ENCODE measurements at places on chromosomes 1 and 21. TPM values are rescaled to one million over a fixed set of nuclear protein-coding genes. Genes with fewer than 3 reads are reported as not detected.

- H3K4me1 ChIP-seq: peaks cover 17% of the 10 kb centered on the region
- no peak for DNase-seq
- H3K4me3 ChIP-seq: no peak overlapping the region
Measured at GRCh38 chr1:247077213-247077612, 1.4 kb downstream of the ZNF670 start.

DNA sequence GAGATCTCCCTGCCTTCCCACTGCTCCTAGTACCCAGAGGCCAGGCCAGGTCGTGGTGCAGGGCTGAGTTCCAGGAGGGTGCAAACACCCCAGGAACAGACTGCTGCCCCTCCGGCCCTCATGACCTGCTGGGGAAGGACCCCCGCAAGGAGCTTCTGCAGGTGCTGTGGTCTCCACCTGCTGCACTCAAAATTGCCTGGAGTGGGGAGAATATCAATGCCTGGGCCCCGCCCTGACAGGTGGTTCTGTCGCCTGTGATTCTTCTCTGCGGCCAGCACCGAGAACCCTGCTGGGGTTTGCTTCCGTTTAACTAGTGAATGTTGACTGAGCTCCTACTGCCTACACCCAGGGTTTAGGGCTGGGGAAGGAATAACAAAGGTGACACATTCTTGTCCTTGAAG is 2.1 kb upstream of the TFF3 start:
- no peaks in the 10 kb centered on the region for H3K36me3 ChIP-seq
- H3K4me3 ChIP-seq: no peak overlapping the region
- DNase-seq: no peak
- H3K4me1 ChIP-seq: peaks cover 17% of the 10 kb centered on the region
- no peaks in the 10 kb centered on the region for H3K27me3 ChIP-seq
- no peak overlapping the region for H3K27ac ChIP-seq

Gene HTR6
- total RNA-seq: 0.13 TPM

GRCh38 chr1:174262349-174263241 is 103.3 kb downstream of the RABGAP1L start:
- no peak for DNase-seq
- no peak overlapping the region for H3K27ac ChIP-seq

Gene AKR7A2
- 31.6 TPM for total RNA-seq

Gene ZMYND12
- total RNA-seq: 1.3 TPM

Gene DTL
- total RNA-seq: 13.2 TPM

Gene SLAMF6
- total RNA-seq: 52.4 TPM

GRCh38 chr1:216281757-216282156 is 141.5 kb downstream of the USH2A start:
- no peaks in the 10 kb centered on the region for H3K27me3 ChIP-seq
- no peaks in the 10 kb centered on the region for H3K4me1 ChIP-seq
- no peak overlapping the region for H3K27ac ChIP-seq
- no peak overlapping the region for H3K4me3 ChIP-seq
- H3K36me3 ChIP-seq: no peaks in the 10 kb centered on the region
- no peak for DNase-seq

Gene L1TD1
- 3.5 TPM for total RNA-seq

Gene NUP210L
- total RNA-seq: 0.06 TPM

GRCh38 chr1:156115514-156116374 is 1.2 kb downstream of the LMNA start:
- H3K27ac ChIP-seq: peak overlapping the region; percentile 74
- H3K36me3 ChIP-seq: no peaks in the 10 kb centered on the region
- DNase-seq: no peak
- peaks cover 62% of the 10 kb centered on the region for H3K27me3 ChIP-seq
- peaks cover 71% of the 10 kb centered on the region for H3K4me1 ChIP-seq

GRCh38 chr21:32330784-32331311 is 32.2 kb downstream of the MRAP start:
- no peak overlapping the region for H3K27ac ChIP-seq
- H3K4me1 ChIP-seq: no peaks in the 10 kb centered on the region
- no peak overlapping the region for H3K4me3 ChIP-seq
- H3K36me3 ChIP-seq: peaks cover 72% of the 10 kb centered on the region
- no peak for DNase-seq

- DNase-seq: no peak
- no peak overlapping the region for H3K4me3 ChIP-seq
- no peaks in the 10 kb centered on the region for H3K36me3 ChIP-seq
- H3K4me1 ChIP-seq: no peaks in the 10 kb centered on the region
Measured at GRCh38 chr1:84390226-84390625, 8.1 kb upstream of the DNASE2B start.

All from spleen (tissue), 13 donors.